ENCODE measurements at places on chromosomes 7 and 10. TPM values are rescaled to one million over a fixed set of nuclear protein-coding genes. Genes with fewer than 3 reads are reported as not detected.

Gene IRF5
- 84.9 TPM for polyA plus RNA-seq

Gene AKR1C2
- not detected for polyA plus RNA-seq

Gene OGDHL
- polyA plus RNA-seq = 0.19 TPM

Gene HOGA1
- polyA plus RNA-seq = not detected

Gene ATAD1
- polyA plus RNA-seq = 59.6 TPM

Gene NPC1L1
- polyA plus RNA-seq = not detected

Gene AEBP1
- not detected for polyA plus RNA-seq

Gene MALSU1
- 157 TPM for polyA plus RNA-seq

Gene HOXA13
- not detected for polyA plus RNA-seq

Gene RASSF4
- polyA plus RNA-seq = 19.1 TPM

- DNase-seq = no peak
- no peak overlapping the region for H3K27ac ChIP-seq
- H3K4me1 ChIP-seq = no peaks in the 10 kb centered on the region
- no peak overlapping the region for H3K4me3 ChIP-seq
- H3K27me3 ChIP-seq = no peaks in the 10 kb centered on the region
These were observed 237.0 kb downstream of the SDK1 start for GRCh38 chr7:3538041-3538440.

DNA sequence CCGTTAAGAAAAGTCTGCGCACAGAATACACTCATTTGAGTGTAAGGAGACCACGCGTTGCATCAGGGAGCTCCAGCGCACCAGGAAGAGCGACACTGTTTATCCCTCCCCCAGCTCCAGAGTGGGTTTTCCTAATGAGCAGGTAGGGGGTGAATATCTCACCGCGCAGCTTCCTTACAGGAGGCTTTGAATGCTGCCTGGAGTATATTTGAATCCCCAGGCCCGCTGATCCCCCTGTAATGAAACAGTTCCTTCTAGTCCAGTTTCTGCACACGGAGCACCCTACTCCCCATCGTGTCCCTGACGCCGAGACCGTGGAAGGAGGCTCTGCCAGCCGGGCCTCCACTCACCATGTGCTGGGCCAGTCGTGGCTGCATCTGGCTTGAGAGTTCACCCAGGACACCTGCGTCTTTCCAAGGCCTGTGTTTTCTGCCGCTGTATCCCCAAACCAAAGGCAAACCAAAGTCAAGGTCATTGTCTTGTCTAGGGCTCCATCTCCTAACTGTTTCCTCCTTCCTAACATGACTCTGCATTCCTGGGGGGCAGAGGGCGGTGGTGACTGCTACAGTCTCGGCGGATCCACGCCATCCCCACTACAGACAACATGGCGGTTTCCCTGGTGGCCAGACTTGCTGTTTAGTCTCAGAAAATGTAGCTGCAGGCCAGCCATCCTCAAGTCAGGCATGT lies 167.8 kb downstream of the USP6NL start:
- H3K27me3 ChIP-seq = no peaks in the 10 kb centered on the region
- H3K4me1 ChIP-seq = peaks cover 38% of the 10 kb centered on the region
- H3K27ac ChIP-seq = no peak overlapping the region
- H3K4me3 ChIP-seq = no peak overlapping the region

GRCh38 chr10:66639371-66639770 lies 286.5 kb upstream of the LRRTM3 start:
- H3K27ac ChIP-seq = no peak overlapping the region
- no peaks in the 10 kb centered on the region for H3K4me1 ChIP-seq
- H3K27me3 ChIP-seq = no peaks in the 10 kb centered on the region
- H3K4me3 ChIP-seq = no peak overlapping the region

DNA sequence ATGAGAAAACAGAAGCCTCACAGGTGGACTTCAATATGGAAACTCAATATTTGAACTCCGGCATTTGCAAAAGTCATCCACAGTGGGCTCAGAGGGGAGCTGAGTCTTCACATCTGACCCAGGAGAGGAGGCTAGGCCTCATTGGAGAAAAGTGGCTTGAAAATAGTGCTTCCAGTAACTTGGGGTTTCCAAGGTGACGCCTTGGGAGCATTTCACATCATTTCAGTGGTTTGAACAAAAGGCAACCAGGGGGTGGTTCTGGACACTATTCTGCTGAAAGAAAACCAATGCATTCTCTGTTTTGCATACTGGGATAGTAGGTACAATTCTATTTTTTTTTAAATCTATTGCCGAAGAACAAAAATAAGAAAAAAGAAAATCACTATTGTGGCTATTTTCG lies 599.2 kb upstream of the POM121L12 start:
- no peaks in the 10 kb centered on the region for H3K27me3 ChIP-seq
- no peaks in the 10 kb centered on the region for H3K4me1 ChIP-seq
- H3K36me3 ChIP-seq = no peaks in the 10 kb centered on the region
- H3K27ac ChIP-seq = no peak overlapping the region
- H3K4me3 ChIP-seq = no peak overlapping the region

DNA sequence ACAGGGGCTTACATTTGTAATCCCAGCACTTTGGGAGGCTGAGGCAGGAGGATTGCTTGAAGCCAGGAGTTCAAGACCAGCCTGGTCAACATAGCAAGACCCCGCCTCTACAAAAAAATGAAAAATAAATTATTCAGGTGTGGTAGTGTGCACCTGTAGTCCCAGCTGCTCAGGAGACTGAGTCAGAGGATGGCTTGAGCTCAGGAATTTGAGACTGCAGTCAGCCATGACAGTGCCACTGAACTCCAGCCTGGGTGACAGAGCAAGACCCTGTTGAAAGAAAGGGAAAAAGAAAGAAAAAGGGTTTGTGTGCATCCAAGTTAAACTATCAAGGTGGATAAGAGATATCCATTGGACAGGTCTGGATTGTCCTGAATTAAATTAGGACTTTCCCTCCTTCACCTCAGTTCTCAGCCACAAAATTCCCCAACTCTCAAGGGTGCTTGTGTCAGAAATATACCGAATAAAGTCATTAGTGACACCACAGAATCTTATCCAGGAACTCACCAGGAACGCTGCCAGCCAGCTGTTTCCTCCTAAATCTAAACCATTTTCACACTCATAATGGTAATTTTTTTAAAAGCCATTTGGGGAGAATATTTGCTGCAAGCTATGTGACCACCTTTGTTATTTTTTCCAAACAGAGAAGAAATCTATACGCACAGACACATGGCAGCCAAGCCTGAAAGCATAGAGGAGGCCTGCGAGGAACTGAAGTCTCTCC lies 12.0 kb downstream of the AFAP1L2 start:
- no peak for DNase-seq
- peaks cover 38% of the 10 kb centered on the region for H3K4me1 ChIP-seq
- no peak overlapping the region for H3K4me3 ChIP-seq
- H3K27me3 ChIP-seq = no peaks in the 10 kb centered on the region
- no peak overlapping the region for H3K27ac ChIP-seq

GRCh38 chr7:40162516-40162915 lies 27.7 kb downstream of the SUGCT start:
- no peaks in the 10 kb centered on the region for H3K27me3 ChIP-seq
- H3K4me3 ChIP-seq = no peak overlapping the region
- no peak overlapping the region for H3K27ac ChIP-seq
- H3K4me1 ChIP-seq = no peaks in the 10 kb centered on the region

- H3K27ac ChIP-seq = no peak overlapping the region
- no peaks in the 10 kb centered on the region for H3K4me1 ChIP-seq
- no peak overlapping the region for H3K4me3 ChIP-seq
- no peak for DNase-seq
- no peaks in the 10 kb centered on the region for H3K36me3 ChIP-seq
- H3K27me3 ChIP-seq = no peaks in the 10 kb centered on the region
These were observed 12.4 kb upstream of the SEC24C start for GRCh38 chr10:73731588-73732375.

DNA sequence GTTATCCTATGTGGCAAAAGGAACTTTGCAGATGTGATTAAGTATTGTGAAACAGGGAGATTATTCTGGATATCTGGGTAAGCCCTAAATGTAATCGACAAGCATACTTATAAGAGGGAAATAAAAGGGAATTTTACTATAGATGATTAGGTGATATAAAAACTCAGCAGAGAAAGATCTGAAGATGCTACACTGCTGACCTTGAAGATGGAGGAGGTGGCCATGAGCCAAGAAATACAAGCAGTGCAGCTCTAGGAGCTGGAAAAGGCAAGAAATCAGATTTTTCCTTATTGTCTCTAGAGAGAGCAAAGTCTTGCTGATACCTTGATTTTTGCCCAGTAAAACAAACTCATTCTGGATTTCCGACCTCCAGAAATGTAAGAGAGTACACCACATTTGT lies 67.7 kb downstream of the BRAF start:
- no peaks in the 10 kb centered on the region for H3K36me3 ChIP-seq
- no peak for DNase-seq
- no peak overlapping the region for H3K27ac ChIP-seq
- no peaks in the 10 kb centered on the region for H3K4me1 ChIP-seq

GRCh38 chr10:79065091-79065551 lies 3.6 kb upstream of the ZMIZ1 start:
- H3K4me3 ChIP-seq = no peak overlapping the region
- H3K27me3 ChIP-seq = peaks cover 2% of the 10 kb centered on the region
- DNase-seq = no peak
- peaks cover 4% of the 10 kb centered on the region for H3K4me1 ChIP-seq

DNA sequence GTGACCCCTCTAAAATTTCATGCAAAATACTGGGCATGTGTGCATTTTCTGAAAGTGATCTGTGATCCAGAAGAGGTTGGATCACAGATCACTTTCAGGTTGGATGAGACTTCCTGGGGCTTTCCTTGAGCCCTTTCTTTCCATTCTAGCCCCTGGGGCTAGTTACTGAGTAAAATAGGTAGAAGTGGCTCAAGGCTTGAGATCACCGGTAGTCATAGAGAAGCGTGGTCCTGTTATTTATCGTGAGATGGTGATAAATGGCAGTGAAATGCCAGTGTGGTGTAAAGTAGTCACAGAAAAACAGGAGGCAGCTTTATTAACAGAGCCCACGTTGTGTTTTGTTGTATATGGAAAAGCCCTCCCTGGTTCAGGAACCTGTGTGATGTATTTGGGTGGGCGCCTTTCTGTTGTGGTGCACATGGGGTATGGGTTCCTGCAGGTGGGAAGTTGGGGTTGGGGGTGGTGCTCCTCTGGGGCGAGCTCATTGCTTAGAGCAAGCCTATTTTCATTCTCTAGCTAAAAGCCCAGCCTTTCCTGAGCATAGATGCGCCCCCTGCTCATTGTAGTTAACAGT lies 34.0 kb upstream of the SH2D4B start:
- peaks cover 21% of the 10 kb centered on the region for H3K36me3 ChIP-seq
- H3K4me3 ChIP-seq = no peak overlapping the region
- H3K4me1 ChIP-seq = peaks cover 37% of the 10 kb centered on the region

- no peak overlapping the region for H3K27ac ChIP-seq
- no peaks in the 10 kb centered on the region for H3K36me3 ChIP-seq
- no peak for DNase-seq
- H3K4me3 ChIP-seq = no peak overlapping the region
These were observed 114.8 kb upstream of the LANCL2 start for GRCh38 chr7:55250313-55250712.

DNA sequence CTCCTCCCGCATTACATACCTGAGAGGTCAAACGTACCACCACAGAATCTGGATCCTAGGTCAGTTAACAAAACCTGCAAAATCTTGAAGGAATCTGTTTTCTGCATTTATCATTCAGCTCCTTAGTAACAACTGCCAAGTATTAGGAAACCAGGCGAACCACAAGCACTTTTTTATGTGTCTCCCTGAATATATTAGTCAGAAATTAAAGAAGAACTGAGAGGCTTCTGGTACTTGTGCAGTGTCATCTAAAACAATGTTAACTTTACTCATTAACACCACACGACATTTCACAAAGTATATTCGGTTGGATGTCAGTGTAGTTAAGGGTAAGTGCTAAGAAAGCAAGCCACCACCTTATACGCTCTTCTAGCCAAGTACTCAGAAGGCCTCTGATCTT lies 2.5 kb downstream of the CCDC6 start:
- peaks cover 20% of the 10 kb centered on the region for H3K4me1 ChIP-seq
- no peak overlapping the region for H3K27ac ChIP-seq
- H3K36me3 ChIP-seq = no peaks in the 10 kb centered on the region

GRCh38 chr7:122802301-122802751 lies 83.9 kb downstream of the CADPS2 start:
- no peaks in the 10 kb centered on the region for H3K36me3 ChIP-seq
- H3K27me3 ChIP-seq = no peaks in the 10 kb centered on the region
- no peak overlapping the region for H3K4me3 ChIP-seq
- H3K27ac ChIP-seq = no peak overlapping the region
- DNase-seq = no peak

- no peaks in the 10 kb centered on the region for H3K36me3 ChIP-seq
- 0 out of 2 replicates have a peak, but pooled peaks cover 5% of the 10 kb centered on the region for H3K27me3 ChIP-seq
- no peak for DNase-seq
- no peak overlapping the region for H3K4me3 ChIP-seq
These were observed 549 bp downstream of the GPNMB start for GRCh38 chr7:23247046-23247602.

Measured in GM12878 (cell line).